Right lung (tissue), 10 donors: ENCODE measurements at places on chromosomes 5 and 9.
A peak's percentile ranks its signal among the peaks of the same experiment; 100 is the strongest.

DNA sequence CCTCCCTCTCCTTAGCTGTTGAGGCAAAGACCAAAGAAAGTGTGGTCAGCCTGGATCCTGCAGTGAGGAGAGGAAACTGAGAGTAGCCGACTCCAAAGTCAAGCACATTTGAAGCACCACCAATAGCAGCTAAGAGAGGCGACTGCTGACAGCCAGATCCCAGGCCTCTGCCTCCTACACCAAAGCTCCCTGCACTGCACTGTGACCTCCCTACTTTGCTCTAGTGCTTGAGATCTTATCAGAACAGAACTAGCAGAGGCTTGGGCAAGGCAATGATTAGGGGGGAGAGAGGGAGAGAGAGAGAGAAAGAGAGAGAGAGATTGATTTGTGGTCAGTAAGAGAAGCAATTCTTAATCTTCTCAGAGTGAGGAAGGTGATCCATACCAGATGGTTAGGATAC is 216.3 kb downstream of the CDK5RAP2 start:
- DNase-seq = no peak

GRCh38 chr5:175363300-175363699 is 80.7 kb downstream of the DRD1 start:
- no peak for DNase-seq

- no peak for DNase-seq
Measured at GRCh38 chr5:95727764-95728191, 3.4 kb upstream of the RHOBTB3 start.

DNA sequence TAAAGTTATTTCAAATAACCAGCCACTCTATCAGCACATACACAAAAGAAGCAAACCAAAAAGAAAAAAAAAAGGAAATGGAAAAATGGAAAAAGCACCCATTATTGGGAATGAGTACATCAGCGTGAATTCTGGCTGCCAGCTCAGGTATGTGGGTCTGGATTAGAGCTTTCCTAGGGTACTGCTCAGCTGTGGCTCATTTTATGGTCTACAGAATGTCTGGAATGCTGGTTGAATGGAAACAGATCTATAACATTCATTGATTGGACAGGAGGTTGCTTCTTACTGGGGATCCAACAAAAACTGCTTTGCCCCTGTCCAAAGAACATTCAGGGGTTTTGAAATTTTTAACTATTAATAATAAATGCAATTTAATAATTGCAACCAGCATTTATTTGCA is 3.9 kb upstream of the CAST start:
- DNase-seq = no peak

DNA sequence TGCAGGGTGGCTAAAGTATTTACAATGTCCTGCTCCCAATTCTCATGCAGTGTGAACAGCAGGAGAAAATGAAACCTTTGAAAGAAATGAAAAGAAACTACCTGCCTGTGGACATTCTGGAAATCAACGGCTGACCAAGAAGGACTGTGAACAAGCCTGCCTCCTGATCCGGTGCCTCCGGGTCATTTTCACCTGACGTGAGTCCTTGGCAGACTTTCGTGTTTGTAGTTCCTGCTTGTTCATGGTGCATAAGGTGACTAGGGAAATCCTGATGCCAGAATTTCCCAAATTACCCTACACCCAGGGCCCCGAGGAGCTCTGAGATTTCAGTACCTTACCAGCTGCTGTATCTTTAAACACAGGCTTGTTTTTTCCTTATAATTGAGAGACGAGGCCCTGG is 317.5 kb downstream of the TLE1 start:
- DNase-seq = no peak

DNA sequence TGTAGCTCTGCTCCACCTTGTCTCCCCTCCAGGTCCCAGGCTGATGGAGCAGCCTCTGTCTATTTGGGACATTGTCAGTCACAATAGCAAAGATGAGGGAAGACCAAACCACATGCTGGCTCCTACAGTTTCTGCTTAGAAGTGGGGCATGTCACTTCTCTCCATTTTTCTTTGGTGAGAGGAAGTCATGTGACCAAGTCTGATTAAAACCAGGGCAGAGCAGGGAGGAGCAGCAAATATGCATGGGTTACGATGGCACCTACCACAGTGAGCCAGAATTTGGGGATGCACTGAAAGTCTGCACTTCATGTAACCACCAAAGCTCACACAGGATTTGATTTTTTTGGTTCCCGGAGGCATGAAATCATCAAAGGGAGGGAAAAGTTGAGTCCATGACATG is 234.6 kb downstream of the CDK5RAP2 start:
- no peak for DNase-seq

DNA sequence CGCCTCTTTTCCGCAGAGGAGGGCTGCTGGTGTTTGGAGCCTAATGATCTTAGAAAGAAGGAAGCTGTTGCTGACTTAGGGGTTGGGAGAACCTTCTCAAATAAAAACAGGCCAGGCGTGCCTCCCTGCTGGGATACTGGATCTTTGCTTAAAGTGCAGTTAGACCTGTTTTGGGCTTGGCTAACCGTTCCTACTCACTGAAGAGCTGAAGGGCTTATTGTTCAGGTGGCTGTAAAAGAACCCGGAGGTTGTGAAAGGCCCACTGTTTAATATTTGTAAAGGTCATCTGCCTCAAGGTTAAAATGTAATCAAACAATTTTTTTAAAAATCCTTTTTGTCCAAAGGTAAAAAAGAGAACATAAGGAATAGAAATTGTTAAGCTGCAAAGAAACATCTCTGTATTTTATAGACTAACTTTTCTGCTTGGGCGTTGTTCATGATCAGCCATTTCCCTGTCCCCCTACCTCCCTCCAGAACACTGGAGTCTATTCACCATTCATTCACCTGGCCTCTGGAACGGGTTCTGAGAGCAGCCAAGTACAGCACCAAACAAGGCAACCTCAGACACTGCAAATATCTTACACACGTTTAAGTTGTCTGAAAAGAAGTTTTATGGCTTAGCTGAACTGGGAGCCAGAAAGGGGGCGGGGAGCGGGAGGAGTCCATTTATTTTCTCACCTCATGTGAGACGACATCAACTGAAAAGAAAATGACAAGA is 18.6 kb upstream of the MTMR12 start:
- DNase-seq = peak; percentile 47
